ENCODE measurements at places on chromosomes 16 and 17. TPM values are rescaled to one million over a fixed set of nuclear protein-coding genes. Genes with fewer than 3 reads are reported as not detected.

Gene ERN2
- total RNA-seq = not detected

DNA sequence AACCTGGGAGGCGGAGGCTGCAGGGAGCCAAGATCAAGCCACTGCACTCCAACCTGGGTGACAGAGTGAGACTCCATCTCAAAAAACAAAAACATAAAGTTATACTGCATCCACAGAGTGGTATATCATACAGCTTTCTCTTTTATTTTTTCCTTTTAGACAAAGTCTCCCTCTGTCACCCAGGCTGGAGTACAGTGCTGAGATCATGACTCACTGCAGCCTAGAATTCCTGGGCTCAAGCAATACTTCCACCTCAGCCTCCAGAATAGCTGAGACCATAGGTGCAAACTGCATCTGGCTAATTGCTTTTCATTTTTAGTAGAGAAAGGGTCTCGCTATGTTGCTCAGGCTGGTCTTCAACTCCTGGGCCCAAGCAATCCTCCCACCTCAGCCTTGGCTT lies 10.0 kb upstream of the COPRS start:
- no peak overlapping the region for H3K4me3 ChIP-seq
- no peaks in the 10 kb centered on the region for H3K27me3 ChIP-seq

Gene MFAP4
- 12.6 TPM for total RNA-seq

- peak overlapping the region; percentile 31 for H3K27ac ChIP-seq
- H3K4me1 ChIP-seq = peaks cover 8% of the 10 kb centered on the region
- DNase-seq = peak; percentile 57
- no peaks in the 10 kb centered on the region for H3K36me3 ChIP-seq
- no peak overlapping the region for H3K4me3 ChIP-seq
Observed at GRCh38 chr16:57830890-57831484, 28.7 kb upstream of the KIFC3 start.

- peak overlapping the region; percentile 0 for H3K4me3 ChIP-seq
- no peaks in the 10 kb centered on the region for H3K36me3 ChIP-seq
- no peaks in the 10 kb centered on the region for H3K27me3 ChIP-seq
- H3K27ac ChIP-seq = peak overlapping the region; percentile 96
Observed at GRCh38 chr17:47205419-47205963, 3.7 kb upstream of the MYL4 start.

Gene KRTAP4-9
- total RNA-seq = not detected

- H3K27ac ChIP-seq = no peak overlapping the region
- H3K4me1 ChIP-seq = peaks cover 13% of the 10 kb centered on the region
- DNase-seq = no peak
- H3K4me3 ChIP-seq = no peak overlapping the region
- H3K36me3 ChIP-seq = no peaks in the 10 kb centered on the region
Observed at GRCh38 chr16:77548766-77549165, 113.9 kb upstream of the ADAMTS18 start.

Gene PIK3R5
- 2.3 TPM for total RNA-seq

Gene CNEP1R1
- total RNA-seq = 13.1 TPM

- no peaks in the 10 kb centered on the region for H3K36me3 ChIP-seq
- H3K4me1 ChIP-seq = no peaks in the 10 kb centered on the region
- H3K27ac ChIP-seq = no peak overlapping the region
- no peak overlapping the region for H3K4me3 ChIP-seq
- H3K27me3 ChIP-seq = no peaks in the 10 kb centered on the region
Observed at GRCh38 chr16:56265184-56265583, 73.9 kb downstream of the GNAO1 start.

Gene IL34
- total RNA-seq = 4.9 TPM

DNA sequence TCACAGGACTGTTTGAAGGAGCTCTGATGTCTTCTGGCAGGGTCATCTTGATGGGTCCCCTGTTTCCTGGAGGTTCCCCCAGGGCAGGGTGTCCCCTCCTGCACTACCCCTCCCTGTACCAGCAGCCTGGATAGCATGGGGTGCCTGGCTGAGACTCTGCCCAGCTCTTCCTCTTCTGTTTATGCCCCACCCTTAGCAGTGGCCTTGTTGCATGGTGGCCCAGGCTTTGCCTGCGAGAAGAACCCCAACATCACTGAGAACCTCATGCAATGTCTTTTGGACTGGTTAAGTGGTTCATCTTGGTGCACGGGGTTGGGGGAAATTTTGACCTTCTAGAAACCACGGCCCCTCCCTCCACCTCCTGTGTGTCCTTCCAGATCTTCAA lies 121.8 kb downstream of the IRX3 start:
- DNase-seq = no peak
- H3K27me3 ChIP-seq = no peaks in the 10 kb centered on the region
- no peaks in the 10 kb centered on the region for H3K36me3 ChIP-seq
- no peak overlapping the region for H3K27ac ChIP-seq
- no peak overlapping the region for H3K4me3 ChIP-seq

DNA sequence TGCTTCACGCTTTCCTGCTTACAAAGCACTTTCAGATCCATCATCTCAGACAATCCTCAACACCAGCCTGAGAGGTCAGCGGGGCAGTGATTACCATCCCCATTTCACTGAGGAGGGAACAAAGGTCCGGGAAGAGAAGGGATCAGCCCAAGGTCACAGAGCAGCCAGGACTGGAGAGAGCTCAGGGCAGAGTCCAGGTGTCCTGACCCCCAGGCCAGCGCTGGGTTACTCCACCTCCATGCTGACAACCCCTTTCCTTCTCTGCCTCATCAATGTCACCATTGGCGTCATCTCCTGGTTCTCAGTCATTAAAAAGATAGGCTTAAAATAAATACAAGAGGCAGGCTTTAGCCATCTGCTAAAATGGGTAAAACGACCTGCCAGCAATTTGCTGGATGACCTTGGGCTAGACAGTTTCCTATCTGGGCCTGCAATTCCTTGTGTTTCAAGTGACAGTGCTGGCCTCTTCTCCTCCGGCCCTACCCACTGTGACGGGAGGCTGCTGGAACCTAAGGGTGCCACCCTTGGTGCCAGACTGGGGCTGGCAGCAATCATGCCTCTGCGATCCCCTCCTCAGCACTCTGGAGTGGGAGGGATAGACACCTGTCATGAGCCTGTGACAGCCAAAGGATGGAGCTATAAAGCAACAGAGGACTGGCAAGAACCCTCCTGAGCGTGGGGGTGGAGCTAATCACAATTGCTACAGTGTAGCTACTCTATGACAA lies 79.5 kb upstream of the CCL1 start:
- H3K36me3 ChIP-seq = no peaks in the 10 kb centered on the region
- no peak for DNase-seq
- H3K4me1 ChIP-seq = no peaks in the 10 kb centered on the region
- no peaks in the 10 kb centered on the region for H3K27me3 ChIP-seq

DNA sequence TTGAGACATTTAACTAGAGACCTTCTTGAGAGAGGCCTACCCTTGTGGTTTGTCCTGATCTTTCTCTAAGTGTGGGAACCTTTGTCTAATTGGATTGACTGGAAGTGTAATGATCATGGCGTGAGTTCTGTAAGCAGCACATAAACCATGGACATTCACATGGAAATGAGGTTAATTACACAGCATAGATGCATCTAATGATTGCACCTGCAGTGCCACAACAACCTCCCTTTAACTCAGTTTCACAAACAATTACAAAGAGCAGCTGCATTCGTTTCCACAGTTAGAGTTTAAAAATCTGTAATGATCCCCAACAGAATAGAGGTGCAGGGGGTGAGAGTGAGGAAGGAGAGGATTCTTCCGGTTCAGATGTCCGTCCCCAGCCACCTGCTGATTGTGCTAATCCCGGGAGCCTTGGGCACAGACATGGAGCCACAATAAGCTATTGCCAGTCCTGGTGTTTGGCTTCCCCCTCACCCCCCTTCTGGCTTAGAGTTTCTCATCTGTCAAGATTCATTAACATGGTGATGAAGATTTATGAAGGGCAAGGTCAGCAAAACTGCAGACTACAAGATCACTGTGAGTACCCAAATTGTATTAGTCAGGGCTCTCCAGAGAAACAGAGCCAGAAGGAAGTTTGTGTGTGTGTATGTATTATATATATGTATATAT lies 659.2 kb upstream of the SOX9 start:
- DNase-seq = no peak
- no peaks in the 10 kb centered on the region for H3K36me3 ChIP-seq
- H3K27me3 ChIP-seq = peaks cover 3% of the 10 kb centered on the region
- H3K4me1 ChIP-seq = no peaks in the 10 kb centered on the region
- no peak overlapping the region for H3K4me3 ChIP-seq

GRCh38 chr16:62130101-62130500 lies 93.9 kb upstream of the CDH8 start:
- no peaks in the 10 kb centered on the region for H3K27me3 ChIP-seq
- H3K36me3 ChIP-seq = no peaks in the 10 kb centered on the region
- H3K4me1 ChIP-seq = no peaks in the 10 kb centered on the region
- no peak for DNase-seq
- H3K4me3 ChIP-seq = no peak overlapping the region
- H3K27ac ChIP-seq = no peak overlapping the region

DNA sequence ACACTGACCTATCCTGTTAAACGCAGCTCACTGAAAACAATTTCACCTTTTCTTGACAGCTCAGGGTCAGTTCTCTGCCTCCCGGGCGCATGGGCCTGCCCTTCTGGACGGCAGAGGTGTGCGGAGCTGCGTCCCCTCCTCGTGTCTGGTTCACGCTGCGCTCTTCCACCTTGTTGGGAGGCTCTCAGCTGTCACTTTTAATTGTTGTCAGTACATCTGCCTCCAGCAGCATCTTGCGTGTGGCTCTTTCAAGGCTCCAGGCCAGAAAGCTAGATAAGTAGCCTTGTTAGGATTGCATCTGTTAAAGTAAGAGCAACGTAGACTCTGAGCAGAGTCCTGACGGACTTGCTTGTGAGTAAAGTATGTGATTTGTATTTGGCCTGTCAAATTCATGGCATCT lies 59.4 kb downstream of the MGAT5B start:
- no peak overlapping the region for H3K4me3 ChIP-seq
- no peaks in the 10 kb centered on the region for H3K36me3 ChIP-seq
- H3K4me1 ChIP-seq = no peaks in the 10 kb centered on the region
- no peak for DNase-seq
- no peaks in the 10 kb centered on the region for H3K27me3 ChIP-seq

Gene ADAMTS18
- total RNA-seq = not detected

GRCh38 chr17:82195675-82196672 lies 16.7 kb downstream of the CCDC57 start:
- no peaks in the 10 kb centered on the region for H3K4me1 ChIP-seq
- H3K4me3 ChIP-seq = no peak overlapping the region
- H3K27ac ChIP-seq = no peak overlapping the region
- H3K36me3 ChIP-seq = peaks cover 18% of the 10 kb centered on the region

- H3K36me3 ChIP-seq = no peaks in the 10 kb centered on the region
- H3K27me3 ChIP-seq = no peaks in the 10 kb centered on the region
Observed at GRCh38 chr16:4214215-4214621, 27.7 kb downstream of the SRL start.

DNA sequence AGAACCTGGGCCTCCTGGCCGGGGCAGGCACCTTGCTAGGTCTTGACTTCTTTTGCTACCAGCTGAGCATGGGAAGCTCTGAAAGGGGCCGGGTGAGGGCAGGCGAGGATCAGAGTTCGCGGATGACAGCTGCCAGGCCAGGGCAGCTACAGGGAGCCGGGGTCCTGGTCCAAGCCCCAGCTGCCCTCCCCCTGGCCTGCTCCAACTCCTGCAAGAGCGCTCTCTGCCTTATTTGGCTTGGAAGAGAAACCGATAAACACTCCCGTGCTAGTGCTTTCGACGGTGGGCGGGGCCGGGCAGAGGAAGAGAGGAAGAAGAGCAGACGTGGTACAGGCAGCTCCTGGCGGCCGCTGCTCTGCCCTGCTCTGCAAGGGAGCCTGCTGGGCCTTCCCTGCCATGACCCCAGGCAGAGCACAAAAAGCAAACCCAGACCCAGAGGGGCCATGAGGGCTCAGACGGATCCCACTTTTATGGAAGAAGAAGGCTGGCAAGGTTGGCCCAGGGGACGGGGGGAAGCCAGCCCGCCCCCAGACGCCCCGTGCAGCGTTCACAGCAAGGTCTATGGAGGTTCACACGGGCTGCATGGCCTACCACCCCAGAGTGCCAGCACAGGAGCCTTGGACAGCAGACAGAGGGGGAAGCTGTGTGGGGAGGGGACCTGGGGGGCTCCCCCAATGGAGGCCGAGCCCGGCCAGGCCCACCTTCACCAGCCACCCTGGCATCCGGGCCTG lies 25.6 kb downstream of the PIEZO1 start:
- no peak overlapping the region for H3K4me3 ChIP-seq
- H3K4me1 ChIP-seq = peaks cover 46% of the 10 kb centered on the region
- no peaks in the 10 kb centered on the region for H3K36me3 ChIP-seq
- peak; percentile 39 for DNase-seq

Gene CCDC40
- 11.9 TPM for total RNA-seq

Gene PIK3R6
- not detected for total RNA-seq

- H3K4me1 ChIP-seq = no peaks in the 10 kb centered on the region
- DNase-seq = no peak
- no peak overlapping the region for H3K4me3 ChIP-seq
- no peaks in the 10 kb centered on the region for H3K36me3 ChIP-seq
- no peaks in the 10 kb centered on the region for H3K27me3 ChIP-seq
Observed at GRCh38 chr17:14818469-14818868, 446.7 kb downstream of the PMP22 start.

- no peak for DNase-seq
- H3K27me3 ChIP-seq = no peaks in the 10 kb centered on the region
- no peak overlapping the region for H3K4me3 ChIP-seq
- H3K4me1 ChIP-seq = no peaks in the 10 kb centered on the region
- no peaks in the 10 kb centered on the region for H3K36me3 ChIP-seq
Observed at GRCh38 chr17:28180449-28180848, 138.0 kb downstream of the NLK start.

DNA sequence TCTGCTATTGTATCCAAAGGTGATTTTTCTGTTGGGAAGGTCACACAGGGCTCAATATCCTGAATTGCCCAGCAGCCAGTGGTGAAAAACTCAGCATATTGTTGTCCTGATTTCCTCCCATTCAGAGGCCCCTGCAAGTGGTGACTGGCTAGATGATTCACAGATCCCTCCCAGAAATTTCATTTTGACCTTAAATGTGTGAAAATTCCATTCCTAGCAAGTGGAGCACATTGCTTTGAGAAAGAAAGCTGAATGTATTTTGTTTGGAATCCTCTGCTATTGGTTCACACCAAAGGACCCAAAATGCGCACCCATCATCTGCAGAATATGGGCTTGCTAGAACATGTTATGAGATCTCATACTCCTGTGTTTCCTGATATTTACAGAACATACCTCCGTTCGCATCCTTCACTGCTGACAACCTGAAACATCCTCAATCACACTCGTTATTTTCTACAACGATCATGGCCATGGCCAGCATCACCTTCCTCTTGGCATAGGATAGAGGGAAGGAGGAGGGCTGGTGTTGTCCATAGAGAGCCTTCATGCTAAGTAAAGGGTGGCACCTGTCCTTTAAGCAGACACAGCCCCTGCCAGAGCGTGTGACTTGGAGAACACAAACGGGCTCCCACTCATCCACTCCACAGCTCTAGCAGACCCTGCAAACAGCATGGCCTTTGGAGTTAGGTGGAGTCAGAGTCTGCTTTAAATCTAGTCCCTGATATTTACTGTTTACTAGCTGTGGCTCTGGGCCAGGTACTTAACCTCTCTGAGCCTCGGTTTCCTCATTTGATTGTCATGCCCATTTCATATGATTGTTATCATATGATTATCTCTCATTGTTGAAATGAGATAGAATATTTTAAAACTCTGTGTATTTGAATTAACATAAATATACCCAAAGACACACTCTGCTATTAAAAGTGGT lies 30.4 kb upstream of the NFAT5 start:
- DNase-seq = no peak
- H3K4me3 ChIP-seq = no peak overlapping the region
- H3K4me1 ChIP-seq = peaks cover 4% of the 10 kb centered on the region
- no peaks in the 10 kb centered on the region for H3K27me3 ChIP-seq

Gene NGFR
- 34.0 TPM for total RNA-seq

GRCh38 chr16:85090181-85090580 lies 22.1 kb downstream of the CIBAR2 start:
- peak overlapping the region; percentile 7 for H3K27ac ChIP-seq
- H3K36me3 ChIP-seq = no peaks in the 10 kb centered on the region
- peak; percentile 67 for DNase-seq
- peaks cover 24% of the 10 kb centered on the region for H3K4me1 ChIP-seq
- no peaks in the 10 kb centered on the region for H3K27me3 ChIP-seq

All from thyroid gland (tissue), 4 donors.